Hematopoietic multipotent progenitor cell (in vitro differentiated cells): ENCODE measurements at places on chromosomes 1 and 21.

- DNase-seq = no peak
Observed at GRCh38 chr1:230012741-230013140, 54.3 kb upstream of the GALNT2 start.

DNA sequence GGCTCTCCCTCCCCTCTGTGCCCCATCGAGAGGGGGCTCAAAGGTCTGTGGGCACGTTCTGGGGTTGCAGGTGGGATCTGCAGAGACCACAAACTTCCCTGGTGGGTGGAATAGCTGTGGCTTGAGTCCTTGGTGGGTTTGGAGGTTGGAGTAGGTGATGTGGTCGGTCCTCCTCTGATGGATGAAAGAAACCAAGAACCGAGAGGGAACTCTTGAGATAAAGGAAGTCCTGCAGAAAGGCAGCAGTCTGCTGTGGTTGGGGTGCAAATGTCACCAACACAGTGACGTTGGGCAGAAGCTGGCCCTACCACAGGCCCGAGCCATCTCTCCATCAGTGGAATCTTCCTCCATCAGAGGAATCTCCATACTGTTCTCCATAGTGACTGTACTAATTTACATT is 171.8 kb downstream of the FCRL5 start:
- DNase-seq = no peak

DNA sequence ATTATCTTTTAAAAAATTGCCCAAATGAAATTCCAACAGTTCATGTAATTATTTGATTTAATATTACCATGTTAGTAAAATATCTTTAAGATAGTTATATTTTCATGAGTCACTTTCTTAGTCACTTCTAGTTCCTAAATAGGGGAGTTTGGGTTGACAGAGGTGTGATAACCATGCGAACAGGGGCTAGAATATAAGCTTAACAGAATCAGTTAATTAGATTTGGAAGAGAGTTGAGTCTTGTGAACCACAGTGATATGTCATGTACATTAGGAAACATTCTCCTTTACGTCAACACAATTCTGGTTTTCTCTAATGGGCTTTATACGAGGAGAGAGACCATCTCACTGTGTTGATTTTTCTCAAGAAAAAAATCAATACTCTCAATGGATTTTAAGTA is 64.8 kb upstream of the ZNF281 start:
- DNase-seq = no peak

- DNase-seq = no peak
Observed at GRCh38 chr21:42258885-42259407, 40.0 kb downstream of the ABCG1 start.

DNA sequence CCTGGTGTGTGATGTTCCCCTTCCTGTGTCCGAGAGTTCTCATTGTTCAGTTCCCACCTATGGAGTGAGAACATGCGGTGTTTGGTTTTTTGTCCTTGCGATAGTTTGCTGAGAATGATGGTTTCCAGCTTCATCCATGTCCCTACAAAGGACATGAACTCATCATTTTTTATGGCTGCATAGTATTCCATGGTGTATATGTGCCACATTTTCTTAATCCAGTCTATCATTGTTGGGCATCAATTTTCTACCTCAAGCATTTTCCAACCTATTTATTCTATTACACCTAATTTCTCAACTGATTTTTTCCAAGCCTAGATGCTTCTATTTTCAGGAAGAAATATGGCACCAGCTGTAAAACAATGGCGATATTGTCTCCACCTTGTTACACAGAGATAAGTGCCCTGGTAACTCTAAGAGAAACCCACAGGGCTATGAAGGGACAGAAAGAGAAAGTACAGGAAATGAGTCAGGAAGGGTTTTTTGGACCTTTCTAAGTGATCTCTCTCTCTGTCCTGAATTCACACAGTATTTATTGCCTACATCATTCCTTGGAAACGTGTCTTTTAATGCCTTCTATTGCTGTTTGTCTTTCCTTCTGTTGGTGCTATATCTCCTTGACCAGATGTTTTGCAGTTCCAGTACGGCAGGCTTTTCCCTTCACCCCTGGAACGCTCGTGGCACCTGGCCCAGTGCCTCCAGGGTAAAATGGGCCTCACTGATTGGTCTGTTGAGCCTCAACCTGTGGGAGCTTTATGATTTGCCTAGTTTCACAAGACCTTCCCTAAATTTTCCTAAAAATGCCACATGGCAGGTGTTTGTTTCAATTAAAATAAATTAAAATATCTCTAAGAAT is 14.6 kb upstream of the JAK1 start:
- DNase-seq = no peak

- DNase-seq = no peak
Observed at GRCh38 chr21:39845571-39846130, 21.6 kb upstream of the PCP4 start.

DNA sequence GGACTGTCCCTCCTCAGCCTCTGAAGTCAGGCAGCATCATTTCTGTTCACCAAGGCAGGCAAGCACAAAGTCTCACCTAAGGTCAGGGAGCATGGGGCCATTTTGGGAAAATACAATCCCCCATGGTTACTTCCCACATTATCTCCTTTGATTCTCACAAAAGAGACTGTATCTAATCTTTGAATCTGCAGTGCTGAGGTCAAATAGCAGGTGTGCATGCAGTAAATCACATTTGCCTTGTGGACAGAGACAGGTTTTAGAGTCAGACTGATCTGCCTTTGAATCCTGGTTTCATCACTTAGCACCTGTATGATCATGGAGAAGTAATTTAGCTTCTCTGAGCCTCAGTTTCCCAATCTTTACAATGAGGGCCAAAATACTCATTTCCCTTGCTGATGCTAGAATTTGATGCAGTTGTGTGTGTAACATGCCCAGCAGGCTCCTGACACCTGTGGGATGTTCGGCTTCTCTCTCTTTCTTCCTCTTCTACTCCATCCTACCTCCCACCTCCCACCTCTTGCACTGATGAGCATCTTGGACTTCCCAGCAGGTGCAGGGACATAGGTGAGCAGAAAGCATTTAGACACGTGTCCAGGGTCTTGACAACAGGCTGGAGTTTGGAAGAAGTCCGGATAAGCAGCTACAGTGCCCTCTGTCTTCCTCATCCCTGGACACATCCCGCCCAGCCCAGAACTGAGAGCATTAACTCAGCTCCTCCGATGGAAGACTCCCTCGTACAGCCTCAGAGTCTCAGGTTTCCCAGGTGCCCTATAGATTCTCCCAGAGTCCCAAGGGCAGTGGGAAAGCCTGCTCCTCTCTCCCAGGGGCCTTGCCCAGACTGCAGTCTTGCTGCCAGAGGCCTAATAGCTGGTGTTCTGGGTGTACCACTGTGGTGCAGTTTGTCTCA is 18.9 kb downstream of the NENF start:
- DNase-seq = no peak

DNA sequence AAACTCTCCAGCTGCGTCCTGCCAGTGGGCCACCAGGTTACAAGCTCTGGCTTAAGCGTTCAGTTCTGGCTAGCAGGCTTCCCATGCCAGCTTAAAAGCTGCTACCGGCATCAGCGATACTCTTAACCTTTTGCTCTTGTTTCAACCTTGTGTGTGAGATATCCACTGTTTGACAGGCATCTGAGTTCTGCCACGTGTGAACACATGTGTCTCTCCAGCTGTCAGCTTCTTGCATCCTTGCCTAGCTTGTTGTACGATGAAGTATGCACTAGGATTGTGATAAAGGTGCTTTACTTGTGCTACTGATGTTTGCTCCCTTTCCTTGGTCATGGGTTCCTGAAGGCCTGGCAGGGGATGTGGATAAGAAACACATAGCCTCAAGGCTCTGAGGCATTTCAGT is 201.6 kb downstream of the PRDM2 start:
- no peak for DNase-seq

- no peak for DNase-seq
Observed at GRCh38 chr1:155864393-155864792, 5.0 kb downstream of the SYT11 start.

- no peak for DNase-seq
Observed at GRCh38 chr1:1092149-1092855, 18.2 kb upstream of the RNF223 start.

GRCh38 chr1:21299780-21300395 is 9.6 kb upstream of the ECE1 start:
- no peak for DNase-seq

DNA sequence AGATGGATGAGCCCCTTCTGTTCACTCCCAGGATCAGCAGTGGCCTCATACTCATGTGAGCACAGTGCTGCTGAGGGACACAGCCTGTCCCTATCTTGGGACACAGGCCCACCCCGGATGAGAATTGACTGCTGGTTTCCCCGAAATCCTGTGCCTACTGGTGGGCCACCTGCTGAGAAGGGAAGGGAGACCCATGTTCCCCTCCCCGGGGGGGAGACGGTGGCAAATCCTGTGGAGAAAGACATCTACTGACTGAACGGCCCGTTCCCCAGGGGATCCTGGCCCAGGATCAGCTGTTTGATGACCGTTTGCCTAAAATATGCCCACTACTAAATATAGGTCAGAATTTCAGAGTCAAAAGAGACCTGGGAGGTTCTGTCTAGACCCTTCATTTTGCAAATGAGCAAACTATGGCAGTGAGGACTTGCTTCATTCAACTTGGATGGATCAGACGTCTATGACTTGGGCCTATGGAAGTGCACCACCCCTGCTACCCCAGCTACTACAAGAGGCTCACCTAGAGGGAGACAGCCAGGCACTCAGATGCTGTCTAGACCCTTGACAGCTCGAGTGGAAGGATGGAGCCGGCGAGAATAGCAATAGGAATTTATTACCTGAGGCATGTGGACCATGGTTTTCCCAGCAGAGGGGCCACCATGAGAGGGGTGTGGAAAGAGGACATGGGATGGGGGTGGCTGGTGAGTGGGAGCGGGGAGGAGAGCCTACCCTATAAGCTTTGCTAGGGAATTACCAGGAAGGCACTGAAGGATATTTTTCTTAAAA is 15.6 kb upstream of the THEMIS2 start:
- no peak for DNase-seq

DNA sequence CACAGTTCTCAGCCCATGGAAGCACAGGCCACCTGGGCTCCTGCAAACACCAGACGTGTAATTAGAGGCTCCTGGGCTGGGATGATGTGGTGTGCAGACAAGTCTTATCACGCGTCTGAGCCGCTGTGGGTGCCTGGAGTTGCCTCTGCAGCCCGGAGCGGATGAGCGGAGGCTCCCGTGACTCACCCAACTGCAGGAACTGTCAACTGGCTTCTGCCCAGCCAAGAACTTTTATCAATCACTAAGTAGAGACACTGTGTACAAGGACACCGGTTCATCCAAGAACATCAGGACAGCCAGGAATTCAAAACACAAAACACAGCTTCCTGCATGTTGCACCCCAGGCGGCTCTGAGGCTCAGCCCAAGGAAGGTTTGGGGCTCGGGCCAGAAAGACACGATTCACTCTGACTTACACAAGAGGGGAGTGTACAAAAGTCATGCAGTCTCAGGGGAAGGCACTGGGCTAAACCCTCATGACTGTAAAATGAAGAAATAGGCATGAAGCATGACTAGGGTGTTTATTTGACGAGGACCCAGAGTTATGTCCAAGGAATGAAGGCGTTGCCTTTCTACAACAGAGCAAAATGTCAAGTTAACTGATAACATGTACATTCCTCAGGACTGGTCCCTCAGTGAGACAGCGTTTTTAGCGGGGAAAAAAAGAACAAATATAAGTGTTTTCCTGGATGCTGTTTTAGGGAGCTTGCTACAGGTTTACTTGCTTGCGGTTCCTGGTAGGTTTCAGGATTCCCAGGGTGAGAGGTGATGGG is 21.1 kb downstream of the ERRFI1 start:
- DNase-seq = no peak

GRCh38 chr1:159921251-159921650 is 4.1 kb downstream of the TAGLN2 start:
- DNase-seq = no peak

DNA sequence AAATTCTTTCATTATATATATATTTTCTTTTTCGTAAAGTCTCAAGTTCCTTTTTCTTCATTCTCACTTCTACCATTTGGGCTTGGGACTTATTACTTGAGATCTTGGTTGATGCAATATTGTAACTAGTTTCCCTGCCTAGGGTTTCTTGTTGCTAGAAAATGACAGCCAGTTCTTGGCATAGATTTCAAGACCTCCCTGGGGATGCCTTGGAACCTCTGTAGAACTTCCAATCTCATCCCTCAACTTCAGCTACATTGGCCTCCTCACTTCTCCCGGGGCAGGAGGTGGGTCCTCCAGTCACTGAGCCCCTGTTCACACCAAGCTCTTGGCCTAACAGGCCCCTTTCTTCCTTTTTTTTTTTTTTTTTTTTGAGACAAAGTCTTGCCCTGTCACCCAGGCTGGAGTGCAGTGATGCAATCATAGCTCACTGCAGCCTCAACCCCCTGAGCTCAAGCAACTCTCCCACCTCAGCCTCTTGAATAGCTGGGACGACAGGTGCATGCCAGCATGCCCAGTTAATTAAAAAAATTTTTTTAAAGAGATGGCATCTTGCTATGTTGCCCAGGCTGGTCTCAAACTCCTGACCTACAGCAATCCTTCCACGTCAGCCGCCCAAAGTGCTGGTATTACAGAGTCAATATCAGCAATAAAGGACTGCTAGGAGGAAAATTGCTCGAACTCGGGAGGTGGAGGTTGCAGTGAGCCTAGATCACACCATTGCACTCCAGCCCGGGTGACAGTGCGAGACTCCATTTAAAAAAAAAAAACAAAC is 33.1 kb downstream of the MAP3K7CL start:
- no peak for DNase-seq

- no peak for DNase-seq
Observed at GRCh38 chr1:230199554-230199953, 132.5 kb downstream of the GALNT2 start.

DNA sequence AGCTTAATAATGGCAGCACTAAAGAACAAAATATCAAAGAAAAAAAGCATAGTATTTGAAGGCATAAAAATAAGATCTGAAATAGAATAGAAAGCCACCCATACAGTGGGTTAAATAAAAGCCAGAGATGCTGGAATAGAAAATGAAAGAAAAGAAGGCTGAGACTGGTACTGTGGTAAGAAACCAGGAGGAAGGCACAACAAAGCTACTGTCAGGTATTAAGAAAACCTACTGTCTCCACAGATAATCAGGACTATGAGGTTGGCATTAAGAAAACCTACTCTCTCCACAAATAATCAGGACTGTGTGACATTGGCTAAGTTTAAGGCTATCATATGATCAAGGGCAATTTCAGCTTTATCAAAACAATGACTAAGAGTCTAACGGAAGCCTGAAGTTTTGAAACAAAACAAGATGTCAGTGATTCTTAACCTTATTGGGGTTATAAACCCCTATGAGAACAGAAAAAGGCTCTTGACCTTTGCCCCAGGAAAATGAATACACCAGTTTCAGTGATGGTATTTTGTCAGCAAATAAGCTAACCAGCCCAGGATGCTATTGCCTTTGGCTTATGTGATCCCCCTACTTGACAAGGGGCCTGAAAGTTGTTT is 24.4 kb downstream of the MCOLN2 start:
- no peak for DNase-seq

DNA sequence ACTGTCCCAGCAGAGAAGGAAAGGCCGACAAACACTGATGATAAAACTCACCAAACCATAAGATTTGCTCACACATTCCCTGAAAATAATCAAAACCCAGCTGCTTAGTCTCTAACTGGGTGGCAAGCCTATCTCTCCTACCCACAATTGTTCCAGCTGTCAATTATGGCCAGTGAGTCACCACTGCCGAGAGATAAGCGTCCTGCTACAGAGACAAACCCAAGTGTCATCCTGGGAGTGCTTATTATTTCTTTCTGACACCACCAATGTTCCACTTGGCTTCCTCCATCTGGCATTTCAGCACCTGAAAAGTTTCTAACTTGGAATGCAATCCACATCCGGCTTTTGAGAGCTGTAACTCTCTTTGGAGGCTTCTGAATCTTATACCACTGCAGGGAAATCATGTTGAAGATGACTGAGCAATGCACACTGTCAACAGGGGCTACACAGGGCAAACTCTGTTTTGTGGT is 51.5 kb upstream of the VAV3 start:
- DNase-seq = peak; percentile 76

- no peak for DNase-seq
Observed at GRCh38 chr1:89528382-89528780, 3.8 kb downstream of the LRRC8B start.
